Stimulated activated CD8-positive, alpha-beta memory T cell treated with anti-CD3 and anti-CD28 coated beads, Interleukin-4, amount 100 ng/mL, for 24 hours (primary cell): ENCODE measurements at places on chromosomes 11 and 22.

- no peak for DNase-seq
Measured at GRCh38 chr11:120649316-120649715, 137.8 kb downstream of the GRIK4 start.

DNA sequence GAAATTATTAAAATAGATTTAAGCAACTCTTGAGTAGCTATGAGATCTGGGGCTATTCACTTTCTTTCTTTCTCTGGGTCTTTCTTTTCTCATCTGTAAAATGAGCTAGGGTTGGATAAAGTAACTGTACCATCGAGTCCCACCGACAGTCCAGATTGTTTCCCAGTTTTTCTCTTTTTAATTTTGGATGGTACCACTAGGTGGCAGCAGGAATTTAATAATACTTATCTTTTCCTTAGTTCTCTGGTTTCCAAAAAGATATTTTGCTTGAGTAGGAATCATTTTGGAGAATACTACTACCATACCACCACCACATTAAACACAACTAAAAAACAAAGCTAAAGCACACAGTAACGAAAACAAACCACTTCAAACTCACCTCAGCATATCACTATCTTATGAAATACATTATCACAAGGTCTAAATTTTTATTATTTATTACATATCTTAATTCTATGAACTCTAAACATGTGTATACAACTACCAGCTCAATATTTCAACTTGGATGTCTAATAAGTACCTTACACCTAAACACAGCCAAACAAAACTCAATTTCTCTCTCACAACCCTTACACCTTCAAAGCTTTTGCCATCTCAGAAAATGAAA, 584.0 kb downstream of the KCNA4 start:
- DNase-seq: no peak

DNA sequence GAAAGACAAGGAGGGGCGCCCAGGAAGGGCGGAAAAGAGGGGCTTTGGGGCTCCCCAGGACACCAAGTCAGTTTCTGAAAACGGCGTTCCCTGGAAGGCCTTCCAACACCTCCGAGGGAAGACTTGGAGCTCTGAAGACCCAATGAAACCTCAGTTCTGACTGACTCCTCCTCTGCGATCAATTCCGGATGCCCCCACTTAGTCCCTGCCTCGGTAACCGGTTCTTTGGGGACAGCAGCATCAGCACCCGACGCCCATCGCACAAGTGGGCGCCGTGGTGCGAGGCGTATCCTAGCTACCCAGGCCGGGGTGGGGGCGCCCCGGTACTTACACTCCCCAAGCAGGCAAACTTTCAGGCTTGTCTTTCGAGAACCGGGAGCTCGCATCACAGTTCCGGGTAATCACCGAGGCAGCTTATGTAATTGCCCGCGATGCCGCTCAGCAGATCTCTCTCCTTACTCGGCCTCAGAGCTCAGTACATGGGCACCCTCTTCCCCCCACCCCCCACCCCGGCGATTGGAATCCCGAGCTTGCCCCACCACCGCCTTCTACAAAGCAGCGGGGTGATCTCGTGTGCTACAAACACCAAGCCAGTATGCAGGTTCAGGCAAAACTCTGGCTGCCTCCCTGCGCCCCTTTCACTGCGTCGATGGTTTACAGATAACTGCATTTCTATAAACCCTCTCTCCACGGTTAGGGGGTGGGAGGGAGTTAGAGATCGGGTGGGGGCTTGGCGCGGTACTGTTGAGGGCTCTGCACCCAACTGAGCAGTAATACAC, 2.0 kb downstream of the TENM4 start:
- no peak for DNase-seq

GRCh38 chr11:116603728-116604323, 169.0 kb downstream of the BUD13 start:
- DNase-seq: no peak

GRCh38 chr22:25064894-25065560, 112.5 kb downstream of the KIAA1671 start:
- DNase-seq: no peak

DNA sequence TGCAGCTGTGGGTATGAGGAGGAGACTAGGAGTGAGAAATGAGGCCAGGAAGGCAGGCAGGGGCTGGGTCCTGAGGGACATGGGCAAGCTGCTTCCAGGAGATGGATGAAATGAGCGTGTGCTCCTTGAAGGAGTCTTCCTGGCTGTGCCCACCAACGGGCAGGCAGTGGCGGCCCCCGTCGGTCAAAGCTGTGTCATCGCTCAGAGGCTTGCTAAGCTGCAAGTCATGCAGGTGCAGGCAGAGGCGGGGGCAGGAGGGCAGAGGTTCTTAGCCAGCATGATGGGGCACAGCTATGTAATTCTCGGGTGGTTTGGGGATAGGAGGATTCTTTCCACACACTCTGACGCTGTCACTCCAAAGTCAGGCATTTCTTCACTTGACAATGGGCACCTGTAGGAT, 12.5 kb upstream of the PEX26 start:
- no peak for DNase-seq
